Activated T-cell treated with anti-CD3 and anti-CD28 coated beads for 24 hours (primary cell): ENCODE measurements at places on chromosomes 16 and 17.
A peak's percentile ranks its signal among the peaks of the same experiment; 100 is the strongest.

DNA sequence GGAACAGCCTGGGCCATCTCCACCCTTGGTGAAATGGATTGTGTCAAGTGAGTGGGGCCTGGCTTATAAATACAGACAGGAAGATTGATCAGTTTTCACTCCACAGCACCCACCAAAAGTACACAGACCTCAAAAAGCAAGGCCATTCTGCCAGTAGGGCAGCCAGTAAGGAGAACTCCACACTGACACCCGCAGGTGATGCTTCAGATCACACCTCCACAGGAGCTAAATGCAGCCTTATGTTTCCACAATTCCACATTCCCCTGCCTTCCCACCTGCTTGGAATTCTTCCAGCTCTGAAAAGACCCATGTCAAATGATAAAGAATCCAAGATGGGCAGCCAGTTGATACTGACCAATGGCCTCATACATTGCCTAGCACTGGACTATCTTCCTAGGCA, 191.1 kb downstream of the ZFHX3 start:
- no peak for DNase-seq

DNA sequence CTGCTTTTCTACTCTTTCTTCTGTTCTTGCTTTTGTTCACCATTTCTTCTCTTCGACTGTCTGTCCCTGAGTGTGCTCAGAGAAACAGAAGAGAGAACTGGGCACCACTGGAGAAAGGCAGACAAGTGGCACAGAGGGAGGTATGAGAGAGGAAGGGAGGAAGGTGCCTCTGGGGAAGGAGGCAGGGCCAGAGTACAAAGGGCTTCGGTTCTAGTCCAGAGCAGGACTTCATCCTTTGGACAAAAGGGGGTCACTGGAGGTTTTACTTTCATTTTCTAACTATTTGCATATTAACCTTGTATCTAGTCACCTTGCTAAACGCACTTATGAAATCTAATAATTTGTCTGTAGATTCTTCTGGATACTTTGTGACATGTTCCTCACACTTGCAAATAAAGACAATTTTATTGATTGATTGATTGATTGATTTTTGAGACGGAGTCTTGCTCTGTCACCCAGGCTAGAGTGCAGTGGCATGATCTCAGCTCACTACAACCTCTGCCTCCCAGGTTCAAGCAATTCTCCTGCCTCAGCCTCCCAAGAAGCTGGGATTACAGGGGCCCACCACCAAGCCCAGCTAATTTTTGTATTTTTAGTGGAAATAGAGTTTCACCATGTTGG, 13.5 kb downstream of the ITGB4 start:
- DNase-seq, result no peak

DNA sequence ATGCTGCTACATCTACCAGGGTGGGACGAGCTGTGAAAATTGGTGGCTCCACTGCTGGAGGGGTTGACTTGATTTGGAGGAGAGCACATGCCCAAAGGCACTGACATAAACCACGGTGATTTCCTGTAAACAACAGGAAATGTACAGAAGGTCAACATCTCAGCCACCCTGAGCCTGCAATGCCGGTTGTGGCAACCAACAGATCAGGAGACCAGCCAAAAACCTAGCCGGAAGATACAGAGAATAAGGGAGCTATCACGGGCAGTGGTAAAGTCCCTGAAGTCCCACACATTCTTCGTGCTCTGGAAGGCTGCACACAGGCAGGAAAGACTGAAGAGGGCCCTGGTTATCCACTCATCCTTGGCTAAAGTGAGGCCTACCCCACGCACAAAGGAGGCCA, 56.2 kb downstream of the ADCY9 start:
- DNase-seq, result no peak

DNA sequence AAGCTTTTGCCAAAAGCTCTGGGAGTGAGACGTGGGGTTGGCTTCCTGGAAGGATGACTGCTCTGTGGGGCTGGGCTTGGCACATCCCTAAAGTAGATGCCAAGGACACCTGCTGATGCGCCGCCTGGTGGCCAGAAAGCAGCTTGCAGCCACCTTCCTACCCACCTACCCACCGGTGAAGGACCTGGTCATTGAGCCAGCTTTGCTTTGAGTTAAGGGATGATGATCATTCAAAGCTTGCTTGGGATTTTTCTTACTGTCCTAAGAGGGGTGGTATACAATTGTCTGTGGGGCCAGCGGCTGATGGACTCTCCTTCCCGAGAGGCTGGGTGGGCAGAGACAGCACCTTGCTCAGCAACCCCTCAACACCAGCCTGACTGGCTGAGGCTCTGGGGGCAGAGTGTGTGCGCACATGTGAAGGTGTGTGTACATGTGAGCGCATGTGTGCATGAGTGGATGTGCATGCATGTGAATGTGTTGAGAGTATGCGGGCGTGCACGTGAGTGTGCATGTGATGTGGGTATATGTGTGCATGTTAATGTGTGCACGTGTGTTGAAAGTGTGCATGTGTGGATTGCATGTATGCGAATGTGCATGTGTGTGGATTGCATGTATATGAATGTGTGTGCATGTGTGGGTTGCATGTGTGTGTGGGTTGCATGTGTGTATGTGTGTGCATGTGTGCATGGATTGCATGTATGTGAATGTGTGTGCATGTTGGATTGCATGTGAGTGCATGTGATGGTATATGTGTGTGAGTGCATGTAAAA, 18.6 kb downstream of the C1QTNF1 start:
- DNase-seq, result peak; percentile 53

DNA sequence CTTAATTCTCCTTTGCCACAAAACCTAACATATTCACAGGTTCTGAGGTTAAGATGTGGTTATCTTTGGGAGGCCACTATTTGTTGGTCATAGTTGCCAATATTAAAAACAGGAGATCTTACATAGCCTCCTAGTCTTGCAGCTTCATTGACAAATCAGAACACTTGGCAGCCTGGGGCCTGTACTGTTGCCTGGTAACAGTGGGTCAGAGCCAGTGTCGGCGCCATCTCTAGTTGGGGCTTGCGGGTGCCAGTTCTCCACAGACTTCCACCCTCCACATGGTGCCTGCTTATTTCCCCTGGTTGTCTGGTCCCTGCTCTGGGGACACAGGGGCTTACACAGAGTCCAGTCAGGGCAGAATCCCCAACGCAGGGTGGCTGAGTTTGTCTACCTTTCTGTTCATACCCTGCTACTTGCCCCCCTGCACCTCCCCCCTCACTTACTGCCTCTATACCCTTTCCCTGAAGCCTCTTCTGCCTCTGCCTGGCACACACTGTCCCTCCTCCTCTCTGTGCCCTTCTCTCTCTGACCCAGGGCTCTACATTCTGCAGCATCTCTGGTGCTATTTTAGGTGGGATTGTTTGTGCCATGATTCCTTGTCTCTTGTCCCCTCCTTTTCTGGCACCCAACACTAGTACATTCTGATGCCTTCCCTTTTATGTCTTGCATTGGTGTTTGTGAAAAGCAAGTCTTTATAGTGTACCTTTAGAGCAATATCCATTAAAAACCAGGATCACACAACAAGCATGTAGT, 13.4 kb downstream of the EPN2 start:
- DNase-seq, result no peak

DNA sequence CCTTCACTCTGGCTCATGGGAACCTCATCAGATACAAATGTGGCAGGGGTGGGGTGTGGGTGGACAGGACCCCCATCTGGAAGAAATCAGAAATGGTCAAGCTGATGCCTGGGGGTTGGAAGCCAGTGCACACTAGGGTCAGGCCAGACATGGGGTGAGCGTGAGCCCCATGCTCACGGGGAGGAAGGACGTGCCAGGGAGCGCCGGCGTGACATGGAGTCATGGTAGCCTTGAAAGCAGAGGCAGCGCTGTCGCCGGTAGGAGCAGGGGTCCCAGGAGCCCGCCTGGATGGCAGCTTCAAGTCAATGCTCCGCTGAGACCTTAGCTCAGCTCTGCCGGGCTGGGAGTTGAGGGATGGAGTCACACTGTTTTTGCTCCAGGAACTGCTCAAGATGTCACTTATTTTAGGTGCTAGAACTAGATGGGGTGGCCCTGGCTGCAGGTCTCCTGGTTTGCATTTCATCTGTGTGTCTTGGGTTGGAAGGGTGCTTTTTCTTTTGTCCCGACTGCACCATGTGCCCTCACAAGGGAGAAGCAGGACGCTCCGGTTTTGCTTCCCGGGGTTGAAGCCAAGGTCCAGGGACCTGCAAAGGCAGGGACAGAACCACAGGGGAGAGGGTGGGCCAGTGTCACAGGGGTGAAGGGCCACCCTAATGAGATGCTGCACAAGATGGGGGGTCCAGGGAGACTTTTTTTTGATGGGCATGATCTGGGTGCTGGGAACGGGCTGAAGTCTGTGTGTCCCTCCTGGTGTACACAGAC, 51.4 kb downstream of the USP22 start:
- no peak for DNase-seq

- no peak for DNase-seq
Measured at GRCh38 chr17:80171681-80172080, 1.9 kb downstream of the CARD14 start.

DNA sequence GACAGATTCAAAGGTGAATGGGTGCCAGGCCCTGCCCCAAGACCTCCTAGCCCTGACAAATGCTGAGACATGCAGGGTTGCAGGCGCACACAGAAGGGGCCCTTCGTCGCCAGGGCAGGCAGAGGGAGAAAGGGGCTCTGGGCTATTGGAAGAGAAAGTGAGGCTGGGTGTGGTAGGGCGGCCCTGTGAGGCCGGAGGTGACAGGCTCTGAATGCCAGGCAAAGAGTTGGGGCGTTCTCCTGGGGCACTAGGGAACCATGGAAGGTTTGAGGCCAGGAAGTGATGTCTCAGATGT, 26.4 kb upstream of the NXPH3 start:
- no peak for DNase-seq

- no peak for DNase-seq
Measured at GRCh38 chr17:73284354-73284753, 22.7 kb upstream of the CPSF4L start.

- no peak for DNase-seq
Measured at GRCh38 chr16:51024703-51025102, 126.4 kb downstream of the SALL1 start.

DNA sequence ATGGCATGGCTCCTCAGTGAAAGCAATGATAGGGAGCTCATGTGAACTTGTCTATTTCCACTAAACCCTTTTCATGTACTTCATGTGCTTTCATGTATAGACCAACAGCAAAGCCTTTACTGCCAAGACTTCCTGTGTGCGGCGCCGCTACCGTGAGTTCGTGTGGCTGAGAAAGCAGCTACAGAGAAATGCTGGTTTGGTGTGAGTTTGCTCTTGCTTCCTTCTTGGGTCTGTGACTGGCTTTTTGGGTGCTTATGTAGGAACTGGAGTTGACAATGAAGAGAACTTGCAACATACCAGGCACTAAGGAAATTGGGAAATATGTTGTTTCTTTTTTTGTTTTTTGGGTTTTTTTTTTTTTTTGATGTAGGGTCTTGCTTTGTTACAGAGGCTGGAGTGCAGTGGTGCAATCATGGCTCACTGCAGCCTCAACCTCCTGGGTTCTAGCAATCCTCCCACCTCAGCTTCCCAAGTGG, 5.7 kb downstream of the SNX11 start:
- DNase-seq, result no peak

DNA sequence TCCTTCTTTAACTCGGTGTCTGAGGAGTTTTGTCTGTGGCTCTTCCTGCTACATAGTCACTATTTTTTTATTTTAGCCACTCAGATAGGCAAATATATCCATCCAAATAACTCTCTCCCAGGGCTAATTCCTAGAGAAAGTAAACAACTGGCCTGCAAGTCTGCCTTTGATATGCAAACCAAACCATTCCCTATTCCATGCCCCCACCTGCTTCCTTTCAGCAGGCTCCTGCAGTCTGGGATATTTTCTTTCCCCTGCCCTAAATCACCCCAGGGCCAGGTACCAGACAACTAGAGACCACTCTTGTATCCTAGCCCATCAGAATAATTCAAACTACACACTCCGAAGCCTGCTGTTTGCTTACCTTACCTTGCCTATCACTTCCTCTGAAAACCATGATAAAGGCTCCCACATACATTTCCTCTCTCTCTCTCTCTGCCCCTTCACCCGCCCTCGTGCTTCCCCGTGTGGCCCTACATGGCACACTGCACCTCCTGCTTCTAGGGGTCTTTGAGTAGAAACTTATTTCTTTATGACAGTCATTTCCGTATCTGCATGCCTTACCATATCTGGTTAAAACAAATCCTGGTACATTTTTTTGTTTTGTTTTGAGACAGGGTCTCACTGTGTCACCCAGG, 8.3 kb downstream of the CD300H start:
- no peak for DNase-seq

DNA sequence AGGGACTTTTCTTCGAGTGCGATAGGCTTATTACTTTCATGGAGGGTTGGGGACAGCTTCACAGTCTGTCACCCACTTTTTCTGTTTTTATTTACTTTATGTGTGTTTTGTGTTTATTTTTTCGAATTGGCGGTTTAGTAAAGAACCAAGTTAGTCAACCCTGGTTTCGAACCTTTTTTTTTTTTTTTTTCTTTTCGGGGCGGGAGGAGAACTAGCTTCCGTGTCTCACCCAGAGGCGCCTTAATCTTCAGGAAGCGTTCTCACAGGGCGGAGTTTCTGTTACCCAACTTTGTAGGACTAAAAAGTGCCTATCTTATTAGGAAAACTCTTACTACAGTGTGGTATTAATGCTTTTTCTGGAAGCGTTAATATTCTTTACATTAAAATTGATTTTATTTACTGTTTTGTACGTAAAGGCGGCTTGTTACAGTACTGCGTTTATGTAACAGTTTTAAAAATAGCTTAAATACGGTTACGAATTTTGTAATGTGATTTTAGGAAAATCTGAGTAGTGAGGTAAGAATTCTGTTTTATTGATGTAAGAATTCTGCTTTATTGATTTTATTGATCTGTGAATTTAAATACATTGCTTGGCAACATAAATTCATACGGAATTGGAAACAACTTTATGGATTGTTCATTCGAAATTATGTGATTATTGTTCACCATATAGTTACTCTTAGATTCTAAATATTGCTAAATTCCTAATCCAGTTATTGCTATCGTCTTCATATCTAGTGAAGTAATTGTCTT, 885 bp downstream of the ZNF207 start:
- peak; percentile 27 for DNase-seq

- DNase-seq, result no peak
Measured at GRCh38 chr16:67260426-67261063, 11.8 kb downstream of the SLC9A5 start.

DNA sequence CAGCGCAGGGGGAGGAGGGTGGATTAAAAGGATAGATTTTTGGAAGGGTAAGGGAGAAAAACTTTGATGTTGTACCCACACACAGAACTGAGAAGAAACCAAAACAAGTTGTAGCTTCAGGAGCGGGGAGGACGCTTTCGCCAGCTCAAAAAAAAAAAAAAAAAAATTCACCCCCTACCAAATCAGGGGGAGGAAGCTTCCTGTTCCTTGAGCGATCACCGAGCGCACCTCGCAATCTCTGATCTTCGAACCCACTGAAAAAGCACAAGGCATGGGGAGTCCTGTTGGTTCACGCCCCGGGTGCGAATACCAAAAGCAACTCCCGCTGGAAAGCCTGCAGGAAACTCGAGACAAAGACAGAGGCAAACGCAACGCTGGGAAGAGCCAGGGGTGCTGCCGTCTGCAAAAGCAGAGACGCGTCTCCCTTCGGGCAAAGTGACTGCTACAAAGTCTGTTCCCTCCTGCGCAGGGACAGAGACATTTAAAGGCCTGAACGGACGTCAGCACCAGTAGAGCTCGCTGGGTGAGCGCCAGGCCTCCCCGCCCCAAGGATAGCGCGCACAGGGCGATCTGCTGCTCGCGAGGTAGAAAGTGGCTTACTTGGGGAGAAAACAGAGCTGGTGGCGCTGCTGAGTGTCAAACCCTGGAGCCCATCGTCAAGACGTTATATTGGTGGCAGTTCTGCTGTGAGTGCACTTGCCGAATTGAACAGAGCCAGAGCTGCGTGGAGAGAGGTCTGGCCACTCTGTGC, 190.4 kb downstream of the USP22 start:
- no peak for DNase-seq

- no peak for DNase-seq
Measured at GRCh38 chr17:54902611-54903010, 2.0 kb downstream of the TOM1L1 start.
